Activated naive CD4-positive, alpha-beta T cell treated with anti-CD3 and anti-CD28 coated beads, Interleukin-2, amount 10 ng/mL, durations not matched to agents 7 days and 5 days (primary cell): ENCODE measurements at places on chromosomes 7 and 10.

GRCh38 chr10:1233031-1233430 lies 176.8 kb downstream of the WDR37 start:
- DNase-seq: no peak
- no peaks in the 10 kb centered on the region for H3K27me3 ChIP-seq
- H3K4me1 ChIP-seq: no peaks in the 10 kb centered on the region
- H3K27ac ChIP-seq: no peak overlapping the region
- peaks cover 3% of the 10 kb centered on the region for H3K36me3 ChIP-seq

DNA sequence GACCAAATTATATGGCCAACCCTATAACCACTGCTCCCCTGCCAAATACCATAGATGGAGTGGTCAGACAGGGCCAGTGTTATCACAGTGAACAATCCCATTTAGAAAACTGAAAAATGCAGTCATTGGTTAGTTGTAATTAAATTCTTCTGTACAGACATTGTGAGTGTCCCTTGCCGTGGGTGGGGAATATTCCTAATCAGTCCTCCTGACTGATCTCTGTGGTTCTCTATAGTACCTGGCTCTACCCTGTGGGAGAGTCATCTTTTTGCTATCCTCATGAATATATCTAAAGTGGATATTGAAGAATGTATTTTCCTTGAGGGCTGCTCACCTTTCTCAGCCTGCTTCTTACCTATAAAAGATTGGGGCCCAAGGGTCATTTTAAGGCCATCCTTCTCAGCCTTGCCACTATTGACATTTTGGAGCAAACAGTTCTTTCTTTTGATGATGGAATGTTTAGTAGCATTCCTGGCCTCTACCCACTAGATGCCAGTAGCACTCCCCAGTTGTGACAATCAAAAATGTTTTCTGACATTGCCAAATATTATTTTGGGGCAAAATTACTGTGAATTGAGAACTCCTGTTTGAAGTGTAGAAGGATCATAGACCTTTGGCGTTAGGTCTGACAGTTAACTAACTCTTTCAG lies 110.2 kb downstream of the MAPK8 start:
- H3K27ac ChIP-seq: no peak overlapping the region
- H3K27me3 ChIP-seq: no peaks in the 10 kb centered on the region
- H3K4me3 ChIP-seq: no peak overlapping the region
- no peak for DNase-seq
- H3K4me1 ChIP-seq: no peaks in the 10 kb centered on the region

DNA sequence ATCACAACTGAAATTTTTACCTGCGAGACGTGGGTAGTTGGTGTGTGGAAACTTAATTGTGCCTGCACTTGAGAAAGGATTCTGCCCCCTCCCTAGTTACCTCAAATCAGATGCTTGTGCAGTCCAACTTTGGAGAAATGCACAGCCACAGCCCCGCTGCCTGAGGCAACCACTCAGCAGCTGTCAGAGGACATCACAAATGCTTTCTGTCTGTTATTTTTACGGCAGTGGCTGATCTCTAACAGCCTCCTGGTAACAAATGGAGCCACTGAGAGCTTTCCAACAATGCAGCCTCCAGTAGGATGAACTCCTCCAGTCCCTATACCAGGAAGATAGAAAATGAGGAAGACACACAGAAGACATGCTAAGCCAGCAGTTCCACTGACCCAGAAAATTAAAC lies 712.2 kb upstream of the GHITM start:
- H3K27ac ChIP-seq: no peak overlapping the region
- DNase-seq: no peak
- H3K36me3 ChIP-seq: no peaks in the 10 kb centered on the region
- H3K27me3 ChIP-seq: no peaks in the 10 kb centered on the region

- no peak overlapping the region for H3K27ac ChIP-seq
- no peaks in the 10 kb centered on the region for H3K27me3 ChIP-seq
- H3K4me1 ChIP-seq: no peaks in the 10 kb centered on the region
- no peak for DNase-seq
- no peaks in the 10 kb centered on the region for H3K36me3 ChIP-seq
- no peak overlapping the region for H3K4me3 ChIP-seq
Measured at GRCh38 chr10:52617346-52617745, 155.2 kb downstream of the MBL2 start.

GRCh38 chr7:483656-484355 lies 35.8 kb downstream of the PDGFA start:
- no peak overlapping the region for H3K27ac ChIP-seq
- no peaks in the 10 kb centered on the region for H3K4me1 ChIP-seq
- no peak overlapping the region for H3K4me3 ChIP-seq
- H3K27me3 ChIP-seq: peaks cover 19% of the 10 kb centered on the region
- DNase-seq: no peak

GRCh38 chr10:13893926-13894325 lies 307.2 kb downstream of the PRPF18 start:
- no peak overlapping the region for H3K4me3 ChIP-seq
- H3K27ac ChIP-seq: no peak overlapping the region
- no peaks in the 10 kb centered on the region for H3K36me3 ChIP-seq
- H3K27me3 ChIP-seq: peaks cover 67% of the 10 kb centered on the region
- DNase-seq: no peak

- H3K4me3 ChIP-seq: no peak overlapping the region
- H3K4me1 ChIP-seq: no peaks in the 10 kb centered on the region
- H3K27ac ChIP-seq: no peak overlapping the region
- no peak for DNase-seq
- H3K36me3 ChIP-seq: no peaks in the 10 kb centered on the region
- H3K27me3 ChIP-seq: no peaks in the 10 kb centered on the region
Measured at GRCh38 chr7:14598978-14599377, 303.6 kb downstream of the DGKB start.

GRCh38 chr7:4124556-4125477 lies 557.3 kb upstream of the FOXK1 start:
- H3K27me3 ChIP-seq: peaks cover 12% of the 10 kb centered on the region
- H3K27ac ChIP-seq: no peak overlapping the region
- no peaks in the 10 kb centered on the region for H3K4me1 ChIP-seq
- DNase-seq: no peak
- no peak overlapping the region for H3K4me3 ChIP-seq

DNA sequence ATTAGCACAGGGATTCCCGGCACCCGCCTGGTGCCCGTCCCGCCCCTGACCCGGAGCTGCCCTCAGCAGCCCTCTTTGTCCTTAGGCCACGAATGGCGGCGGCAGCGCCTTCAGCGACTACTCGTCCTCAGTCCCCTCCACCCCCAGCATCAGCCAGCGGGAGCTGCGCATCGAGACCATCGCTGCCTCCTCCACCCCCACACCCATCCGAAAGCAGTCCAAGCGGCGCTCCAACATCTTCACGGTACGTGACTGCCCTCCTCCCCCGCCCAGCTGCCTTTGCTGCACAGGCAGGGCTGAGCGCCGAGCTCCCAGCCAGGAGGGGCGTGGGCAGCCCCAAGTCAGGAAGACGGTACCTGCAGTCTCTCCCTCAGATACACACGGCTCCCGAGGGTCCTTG lies 33.6 kb downstream of the AGAP3 start:
- no peak for DNase-seq
- peaks cover 21% of the 10 kb centered on the region for H3K4me1 ChIP-seq
- no peak overlapping the region for H3K4me3 ChIP-seq
- H3K27ac ChIP-seq: no peak overlapping the region
